ENCODE measurements at places on chromosomes 3 and 15. TPM values are rescaled to one million over a fixed set of nuclear protein-coding genes. Genes with fewer than 3 reads are reported as not detected.

GRCh38 chr3:172082269-172082668 is 42.9 kb downstream of the FNDC3B start:
- DNase-seq: no peak

GRCh38 chr3:132758740-132759139 is 36.5 kb upstream of the NPHP3 start:
- DNase-seq: no peak

- DNase-seq: no peak
Measured at GRCh38 chr15:22884344-22884743, 45.9 kb downstream of the NIPA2 start.

DNA sequence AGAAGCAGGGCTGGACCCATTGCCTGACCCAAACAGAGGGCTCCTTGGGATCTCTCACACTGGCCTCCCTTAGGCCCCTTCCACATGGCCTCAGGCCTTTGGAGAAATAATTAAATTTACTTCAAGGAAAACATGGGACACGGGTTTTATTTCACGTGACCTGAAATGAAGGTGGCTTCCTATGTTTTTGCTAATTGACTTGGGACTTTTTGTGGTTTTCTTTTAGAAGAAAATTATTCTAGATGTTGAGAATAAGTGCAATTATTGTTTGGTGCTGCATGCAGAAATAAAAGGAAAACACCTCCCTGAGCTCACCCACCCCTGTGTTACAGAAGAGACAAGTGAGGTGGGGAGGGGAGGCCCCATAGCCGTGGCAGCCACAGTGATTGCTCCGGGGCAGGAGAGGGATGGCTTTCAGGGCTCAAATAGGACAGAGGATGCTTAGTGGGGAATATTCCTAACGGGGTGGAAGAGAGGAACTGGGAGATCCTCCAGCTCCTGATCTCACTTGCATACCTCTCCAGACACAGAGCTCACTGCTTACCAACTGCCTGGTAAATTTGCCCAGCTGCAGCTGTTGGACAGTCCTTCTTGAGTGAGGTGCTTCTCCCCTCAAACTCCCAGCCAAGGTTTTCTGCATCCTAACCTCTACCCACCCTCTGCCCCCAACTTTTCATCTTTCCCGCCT is 29.2 kb upstream of the RPL29 start:
- no peak for DNase-seq

DNA sequence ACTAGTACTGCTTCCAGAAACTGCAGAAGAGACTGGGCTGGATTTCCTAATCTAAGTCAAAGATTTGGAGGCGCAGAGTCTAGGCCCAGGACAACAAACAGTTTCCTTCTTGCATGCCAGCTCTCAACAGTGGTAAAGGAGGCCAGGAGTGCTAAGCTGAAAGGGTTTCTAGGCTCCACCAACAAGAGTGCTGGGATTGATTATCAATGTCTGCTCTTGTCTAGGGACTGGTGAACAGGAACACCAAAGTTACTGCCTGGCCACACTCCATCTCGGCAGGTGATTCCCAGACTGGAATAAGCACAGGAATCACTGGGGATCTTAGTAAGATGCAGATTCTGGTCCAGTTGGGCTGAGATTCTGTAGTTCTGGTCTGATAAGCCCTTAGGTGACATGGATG is 22.8 kb upstream of the FGD5 start:
- DNase-seq: no peak

DNA sequence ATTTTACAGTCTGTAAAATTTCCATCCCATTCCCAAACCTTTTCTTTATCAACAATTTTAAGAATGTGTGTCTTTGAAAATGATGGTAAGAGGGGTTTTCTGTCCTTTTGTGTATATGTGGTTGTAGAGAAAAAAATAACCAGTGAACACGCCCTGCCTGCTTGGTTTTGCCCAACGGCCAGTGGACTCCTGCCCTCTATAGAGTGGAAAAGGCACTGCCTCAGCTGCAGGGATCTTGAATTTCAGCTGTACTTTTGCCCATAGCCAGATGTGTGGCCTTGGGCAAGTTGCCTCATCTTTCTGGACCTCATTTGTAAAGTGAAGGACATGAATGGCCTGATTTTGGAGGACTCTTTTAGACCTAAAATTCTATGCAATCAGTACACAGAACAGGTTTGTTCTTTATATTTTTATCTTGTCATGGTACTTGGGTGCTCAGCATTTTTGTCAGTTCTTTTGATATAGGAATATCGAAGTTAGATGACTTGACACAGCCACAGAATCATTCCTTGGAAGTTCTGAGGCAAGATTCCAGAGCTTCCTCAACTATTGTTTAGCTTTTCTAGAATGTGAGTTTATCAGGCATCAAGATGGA is 81.0 kb downstream of the CLDN11 start:
- DNase-seq: no peak

- DNase-seq: no peak
Measured at GRCh38 chr15:62845241-62846126, 197.1 kb upstream of the TPM1 start.

DNA sequence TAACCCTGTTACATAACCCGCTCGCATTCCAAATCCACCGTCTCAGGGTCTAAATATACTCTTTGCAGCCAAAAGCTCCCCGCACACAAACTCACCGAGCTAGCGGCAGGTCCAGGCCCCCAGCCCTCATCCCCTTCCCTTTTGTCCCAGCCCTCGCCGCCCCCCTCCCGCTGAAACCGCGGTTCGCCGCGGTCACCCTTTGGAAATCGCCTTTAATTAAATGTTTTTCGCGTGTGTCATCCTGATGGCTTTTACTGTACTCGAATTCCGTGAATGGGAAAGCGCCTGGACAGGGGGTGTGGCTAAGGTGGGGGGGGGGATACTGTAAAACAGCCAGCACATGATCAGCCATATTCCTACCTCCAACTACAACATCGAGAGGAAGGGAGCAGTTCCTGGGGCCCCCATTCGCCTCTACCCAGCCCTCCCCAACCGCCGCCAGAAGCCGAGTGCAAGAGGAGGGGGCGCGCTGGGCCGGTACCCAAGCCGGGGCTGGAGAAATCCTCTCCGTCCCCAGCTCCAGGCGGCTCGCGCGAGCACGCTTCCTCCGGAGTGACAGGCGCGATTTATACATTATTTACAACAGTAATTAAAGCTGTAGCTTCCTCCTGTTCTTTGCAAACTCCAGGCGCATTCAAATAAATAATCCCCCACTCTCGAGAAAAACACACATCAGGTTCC is 1.7 kb downstream of the RORA start:
- DNase-seq: no peak

DNA sequence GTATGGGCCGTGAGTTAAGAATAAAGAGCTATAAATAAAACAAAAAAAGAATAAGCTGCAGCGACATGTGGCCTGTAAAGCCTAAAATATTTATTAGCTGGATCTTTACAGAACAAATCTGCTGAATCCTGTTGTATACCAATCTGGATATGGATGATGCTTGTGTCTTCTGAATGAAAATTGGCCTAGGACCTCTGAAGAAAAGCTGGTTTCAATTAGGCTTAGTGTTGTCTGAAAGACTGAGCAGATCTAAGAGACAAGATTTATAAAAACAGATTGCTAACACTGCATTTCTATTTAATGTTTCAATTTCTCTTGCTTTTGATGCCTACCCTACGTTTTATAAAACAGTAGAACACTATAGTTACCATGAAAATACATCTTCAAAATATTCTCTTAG is 57.9 kb downstream of the ST3GAL6 start:
- DNase-seq: no peak

GRCh38 chr3:12817343-12817710 is 20.8 kb downstream of the CAND2 start:
- DNase-seq: no peak

DNA sequence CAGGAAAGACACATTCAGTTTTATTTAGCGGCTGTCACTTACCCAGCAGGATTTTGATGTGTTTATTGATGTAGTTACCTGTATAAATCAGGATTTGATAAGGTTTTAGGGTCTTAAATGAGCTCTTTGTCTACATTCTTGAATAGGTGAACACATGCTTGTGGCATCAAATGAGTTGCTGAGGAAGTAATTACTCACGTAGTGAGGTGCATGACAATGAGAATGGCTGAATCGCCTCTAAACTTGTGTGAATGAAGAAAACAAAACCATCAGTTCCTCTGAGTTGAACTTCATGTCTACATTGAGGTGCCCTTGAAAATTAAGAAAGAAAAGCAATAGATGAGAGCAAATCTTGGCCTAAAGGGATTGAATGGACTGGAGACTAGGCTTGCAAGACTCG is 245.6 kb upstream of the SATB1 start:
- no peak for DNase-seq

- DNase-seq: no peak
Measured at GRCh38 chr15:76994001-76994400, 925 bp upstream of the PSTPIP1 start.

GRCh38 chr15:62816342-62817069 is 226.0 kb upstream of the TPM1 start:
- DNase-seq: no peak

DNA sequence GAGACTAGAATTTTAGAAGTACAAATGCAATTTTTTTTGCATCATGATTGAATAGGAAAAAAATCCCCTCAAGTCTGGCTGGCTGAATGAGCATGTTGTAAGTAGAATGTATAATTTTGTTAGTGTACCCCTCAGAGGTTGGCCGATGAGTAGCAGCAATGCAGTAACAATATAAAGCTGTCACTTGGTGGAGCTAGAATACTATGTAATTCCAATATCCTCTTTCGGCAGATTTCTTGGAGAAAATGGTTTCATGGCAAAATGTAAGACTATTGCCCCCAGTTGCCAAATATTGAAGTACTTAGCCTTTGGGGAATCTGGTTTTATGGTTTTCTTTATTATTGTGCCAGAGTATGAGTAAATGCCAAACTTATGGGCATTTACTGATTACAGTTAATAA is 39.8 kb upstream of the SGO1 start:
- DNase-seq: no peak

DNA sequence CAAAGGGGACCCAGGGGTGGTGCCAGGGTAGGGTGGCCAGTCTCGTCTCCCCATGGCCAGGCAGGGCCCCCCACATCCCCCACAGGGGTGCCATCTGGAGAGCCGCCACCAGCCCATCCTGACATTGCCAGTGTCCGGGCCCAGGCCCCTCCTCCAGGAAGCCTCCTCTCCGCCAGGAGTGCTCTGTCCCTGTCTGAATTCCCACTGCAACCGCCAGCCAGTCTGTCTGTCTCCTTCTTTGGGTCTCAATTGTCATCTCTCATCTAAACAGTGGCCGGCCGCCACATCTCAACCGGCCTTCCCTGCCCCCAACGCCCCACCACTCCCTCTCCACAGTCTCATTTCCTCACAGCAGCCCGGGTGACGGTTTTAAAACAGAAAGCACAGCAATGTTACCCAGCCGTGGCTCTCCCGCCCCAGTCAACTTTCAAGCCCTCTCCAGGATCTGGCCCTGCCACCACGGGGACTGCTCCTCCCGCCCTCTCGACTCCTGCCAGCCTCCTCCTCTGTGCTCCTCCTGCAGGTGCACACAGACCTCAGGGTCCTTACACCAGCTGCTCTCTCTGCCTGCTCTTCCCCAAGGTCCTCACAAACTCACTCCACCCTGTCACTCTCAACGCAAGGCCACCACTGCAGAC is 57.0 kb downstream of the IQSEC1 start:
- DNase-seq: no peak

DNA sequence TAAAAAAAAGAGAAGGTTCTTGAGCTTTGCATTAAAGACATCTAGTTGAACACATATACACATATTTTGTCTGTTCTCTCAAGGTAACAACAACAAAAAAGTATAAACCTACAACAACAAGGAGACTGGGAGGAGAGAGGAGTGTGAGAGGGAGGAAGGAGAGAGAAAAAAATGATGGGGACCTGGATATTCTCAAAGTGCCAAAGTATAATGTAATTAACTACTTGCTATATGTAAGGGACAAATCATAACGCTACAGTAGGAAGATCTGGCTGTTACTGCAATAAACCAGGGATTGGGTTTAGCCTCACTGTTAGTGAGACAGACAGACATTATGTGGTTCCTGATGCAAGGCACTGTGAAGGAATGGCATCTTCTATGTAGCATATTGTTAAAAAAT is 14.2 kb upstream of the GABRR3 start:
- DNase-seq: no peak

DNA sequence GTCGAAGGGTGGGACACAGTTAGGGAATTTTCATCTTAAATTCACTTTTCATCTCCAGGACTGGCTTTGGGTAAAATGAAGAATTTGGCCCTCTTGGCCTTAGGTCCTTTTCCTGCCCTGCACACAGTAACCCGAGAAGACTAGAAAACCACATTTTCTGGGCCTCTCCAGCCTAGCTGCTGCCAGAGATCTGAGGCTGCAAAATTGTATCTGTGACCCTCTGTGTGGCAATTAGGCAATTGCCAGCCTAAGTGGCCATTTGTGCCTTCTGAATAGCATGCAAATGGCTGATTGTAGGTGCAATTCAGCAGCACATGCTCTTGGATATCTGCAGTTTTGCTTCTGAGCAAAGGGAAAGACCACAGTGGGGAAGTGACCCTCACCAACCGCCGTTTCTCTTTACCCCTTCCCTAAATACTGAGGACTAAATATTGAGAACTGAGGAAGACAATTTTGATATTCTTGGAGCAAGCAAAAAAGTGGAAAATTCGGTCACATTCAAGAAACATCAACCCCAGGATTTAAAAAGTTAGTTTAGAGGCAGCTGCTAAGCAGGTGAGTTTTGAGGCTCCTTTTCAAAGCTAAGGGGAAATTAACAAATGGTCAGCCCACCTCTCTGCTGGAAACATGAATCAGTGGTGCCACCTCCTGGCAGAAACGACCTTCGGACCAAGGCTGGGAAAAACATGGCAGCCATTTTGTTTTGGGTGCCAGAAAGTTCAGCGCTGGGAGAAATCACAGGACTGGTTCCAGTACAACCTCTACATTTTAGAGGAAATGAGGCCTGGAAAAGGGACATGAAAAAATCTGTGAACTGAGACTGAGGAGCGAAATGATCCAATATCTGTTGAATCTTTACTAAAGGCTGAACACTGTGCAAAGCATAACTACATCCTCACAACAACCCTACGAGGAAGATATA is 56.6 kb upstream of the PRTG start:
- DNase-seq: no peak

DNA sequence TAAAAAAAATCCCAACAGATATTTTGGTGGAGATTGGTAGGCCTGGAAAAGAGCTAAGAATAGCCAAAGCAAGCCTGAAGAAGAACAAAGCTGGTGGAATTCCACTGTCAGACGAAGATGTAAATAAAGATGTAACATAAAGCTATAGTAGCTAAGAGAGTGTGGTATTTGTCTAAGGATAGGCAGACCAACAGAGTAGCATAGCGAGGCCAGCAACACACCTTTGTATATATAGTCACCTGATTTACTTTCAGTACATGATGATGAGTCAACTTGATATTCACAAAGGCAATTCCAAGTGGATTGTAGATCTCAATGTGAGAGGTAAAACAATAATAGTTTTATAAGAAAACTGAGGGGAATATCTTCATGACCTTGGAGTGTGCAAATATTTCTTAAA is 53.6 kb upstream of the SYN2 start:
- no peak for DNase-seq

GRCh38 chr15:68781766-68782588 is 38.7 kb downstream of the ANP32A start:
- DNase-seq: no peak

DNAH12 gene
- not detected for total RNA-seq

MOBP gene
- total RNA-seq: not detected

LIPC gene
- total RNA-seq: 12.9 TPM

SPATA12 gene
- total RNA-seq: 0.43 TPM

GNL3 gene
- 128 TPM for total RNA-seq

CCR3 gene
- total RNA-seq: not detected

TMEM207 gene
- total RNA-seq: not detected

WDR72 gene
- 2.3 TPM for total RNA-seq

KCNAB1 gene
- total RNA-seq: not detected

Measured in epithelial cell of proximal tubule (primary cell).